ENCODE measurements at places on chromosomes 6 and 20. TPM values are rescaled to one million over a fixed set of nuclear protein-coding genes. Genes with fewer than 3 reads are reported as not detected.
A peak's percentile ranks its signal among the peaks of the same experiment; 100 is the strongest.

DNA sequence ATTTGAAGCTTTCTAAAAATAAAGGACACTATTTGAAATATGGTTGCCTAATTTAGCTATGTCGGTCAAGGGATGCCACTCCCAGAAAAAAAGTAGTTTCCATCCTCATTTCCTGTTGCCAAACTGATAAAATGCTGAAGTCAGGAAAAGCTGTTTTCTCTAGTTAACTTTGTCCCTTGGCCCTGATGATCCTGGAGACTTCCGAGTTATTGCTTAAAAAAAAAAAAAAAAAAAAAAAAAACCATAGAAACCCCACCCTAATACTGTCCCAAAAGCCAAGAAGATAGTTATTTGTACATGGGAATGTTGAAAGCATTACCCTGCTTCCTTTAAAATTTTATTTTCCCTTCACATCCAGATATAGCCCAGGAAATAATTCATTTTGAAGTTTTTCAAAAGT, 236.7 kb downstream of the SOD2 start:
- DNase-seq, result no peak

- no peak for DNase-seq
These were observed 230.8 kb downstream of the CD83 start for GRCh38 chr6:14348389-14348788.

ULBP3 gene
- total RNA-seq, result 6.8 TPM

DNA sequence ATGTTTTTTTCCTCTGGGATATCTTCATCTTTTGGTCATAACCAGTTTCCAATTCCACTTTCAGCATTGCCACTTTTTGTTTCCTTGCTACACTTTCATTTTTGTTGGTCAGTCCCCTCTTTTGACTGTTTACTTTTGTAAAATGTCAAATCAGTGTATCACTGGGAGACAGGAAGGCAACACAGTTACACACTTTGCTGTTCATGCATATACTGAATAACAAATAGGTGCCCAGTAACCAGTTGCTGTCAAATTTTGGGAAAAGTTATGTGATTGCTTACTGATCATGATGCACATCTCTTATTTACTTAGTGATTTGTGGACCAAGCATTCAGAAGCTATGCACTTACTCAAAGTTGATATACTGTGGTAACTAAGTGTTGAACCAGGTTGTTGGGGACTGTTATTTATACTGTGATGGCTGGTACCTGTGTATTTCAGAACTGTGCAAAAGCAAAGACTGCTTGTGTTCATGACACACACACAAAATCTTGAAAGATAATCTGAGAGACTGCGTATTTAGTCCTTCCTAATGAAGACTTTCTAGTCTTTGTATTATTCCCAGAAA, 41.0 kb downstream of the ZNF292 start:
- no peak for DNase-seq

- peak; percentile 38 for DNase-seq
These were observed 25.8 kb upstream of the CCN6 start for GRCh38 chr6:112027942-112028674.

DNA sequence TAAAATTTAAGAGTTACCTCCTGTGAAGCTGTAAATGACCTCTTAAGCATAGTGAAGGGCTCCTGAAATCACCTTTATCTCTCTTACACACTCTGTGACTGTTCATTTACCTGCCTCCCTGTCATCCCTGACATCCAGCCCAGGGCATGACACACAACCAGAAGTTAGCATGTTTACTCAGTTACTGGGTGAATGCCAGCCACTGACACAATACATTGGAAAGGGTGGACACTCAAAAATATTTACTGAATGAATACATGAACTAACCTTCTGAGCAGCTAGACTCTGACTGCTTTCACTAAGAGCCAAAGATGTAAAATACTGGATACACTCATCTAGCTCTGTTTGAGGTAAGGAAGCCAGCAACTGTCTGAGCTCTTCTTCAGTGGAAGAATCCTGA, 25.3 kb downstream of the SERAC1 start:
- DNase-seq, result no peak

All from lung (tissue), 17 donors.